ENCODE measurements at places on chromosomes 13 and 19.

GRCh38 chr19:42291435-42291810 is 10.5 kb upstream of the PRR19 start:
- DNase-seq = no peak

GRCh38 chr13:27043013-27043412 is 128.6 kb downstream of the USP12 start:
- peak; percentile 96 for DNase-seq

- no peak for DNase-seq
Observed at GRCh38 chr13:38680912-38681311, 6.0 kb upstream of the FREM2 start.

- no peak for DNase-seq
Observed at GRCh38 chr19:3353493-3353892, 12.9 kb upstream of the NFIC start.

GRCh38 chr19:19579533-19580361 is 38.7 kb downstream of the PBX4 start:
- DNase-seq = no peak

GRCh38 chr13:60448907-60449510 is 52.0 kb downstream of the TDRD3 start:
- DNase-seq = peak; percentile 76

DNA sequence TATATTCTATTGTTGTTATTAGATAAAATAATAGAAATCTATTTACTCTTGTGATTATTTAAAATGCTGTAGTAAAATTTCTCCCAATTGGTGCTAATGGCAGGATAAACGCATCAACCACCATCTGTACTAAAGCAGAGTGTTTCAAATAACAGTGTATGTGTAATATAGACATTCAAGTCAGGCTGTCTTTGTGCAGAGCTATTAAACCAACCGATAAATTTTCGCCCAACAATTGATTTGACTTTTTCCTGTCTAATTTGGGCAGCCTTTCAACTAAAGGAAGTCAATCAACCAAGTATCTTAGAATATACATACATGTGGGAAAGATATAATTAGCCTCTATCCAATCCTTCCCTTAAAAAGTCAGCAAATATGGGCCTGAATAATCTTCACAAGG is 5.8 kb downstream of the AMER2 start:
- no peak for DNase-seq

DNA sequence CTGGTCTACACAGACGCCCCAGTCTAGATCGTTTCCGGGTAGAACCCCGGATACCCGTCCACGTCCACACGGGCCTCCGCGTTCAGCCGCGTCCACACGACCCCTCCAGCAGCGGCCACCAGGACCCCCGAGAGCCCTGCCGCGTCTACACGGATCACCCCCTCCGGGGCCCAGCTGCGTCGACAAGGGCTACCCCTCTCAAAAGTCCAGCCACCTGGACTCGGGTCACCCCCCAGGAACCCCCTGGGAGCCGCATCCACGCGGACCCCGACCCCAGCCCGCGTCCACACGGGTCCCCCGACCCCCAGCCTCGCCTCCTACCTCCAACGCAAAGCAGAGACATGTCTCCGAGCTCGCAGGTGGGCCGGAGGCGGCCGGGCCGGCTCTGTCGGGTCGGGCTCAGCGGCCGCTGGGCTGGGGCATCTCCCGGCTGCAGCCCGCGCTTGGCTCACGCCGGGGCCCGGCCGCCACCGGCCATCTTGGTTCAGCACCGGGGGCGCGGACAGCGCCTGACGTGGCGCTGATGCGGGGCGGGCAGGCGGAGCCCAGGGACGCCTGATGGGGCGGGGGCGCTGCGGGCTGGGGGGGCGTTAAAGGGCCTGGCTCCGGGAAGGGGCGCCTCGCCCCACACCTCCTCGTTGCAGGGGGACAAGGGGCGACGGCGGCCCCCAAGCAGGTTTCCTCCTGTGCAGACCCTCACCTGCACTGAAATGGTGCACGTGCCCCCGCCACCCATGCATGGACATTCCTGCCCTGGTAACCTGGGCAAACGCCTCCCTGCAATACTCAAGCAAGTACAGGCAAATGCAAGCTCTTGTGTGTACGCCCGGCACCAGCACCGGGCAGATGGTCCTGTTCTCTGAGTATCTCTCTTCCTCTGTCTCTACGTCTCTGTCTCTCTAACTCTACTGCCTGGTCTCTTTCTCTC is at the start of gene UNC13A:
UNC13A (minus strand) TSS at position 498 of the 928 bp plus-strand sequence; CDS start at position 343, 155 bp downstream.
- peak; percentile 20 for DNase-seq

DNA sequence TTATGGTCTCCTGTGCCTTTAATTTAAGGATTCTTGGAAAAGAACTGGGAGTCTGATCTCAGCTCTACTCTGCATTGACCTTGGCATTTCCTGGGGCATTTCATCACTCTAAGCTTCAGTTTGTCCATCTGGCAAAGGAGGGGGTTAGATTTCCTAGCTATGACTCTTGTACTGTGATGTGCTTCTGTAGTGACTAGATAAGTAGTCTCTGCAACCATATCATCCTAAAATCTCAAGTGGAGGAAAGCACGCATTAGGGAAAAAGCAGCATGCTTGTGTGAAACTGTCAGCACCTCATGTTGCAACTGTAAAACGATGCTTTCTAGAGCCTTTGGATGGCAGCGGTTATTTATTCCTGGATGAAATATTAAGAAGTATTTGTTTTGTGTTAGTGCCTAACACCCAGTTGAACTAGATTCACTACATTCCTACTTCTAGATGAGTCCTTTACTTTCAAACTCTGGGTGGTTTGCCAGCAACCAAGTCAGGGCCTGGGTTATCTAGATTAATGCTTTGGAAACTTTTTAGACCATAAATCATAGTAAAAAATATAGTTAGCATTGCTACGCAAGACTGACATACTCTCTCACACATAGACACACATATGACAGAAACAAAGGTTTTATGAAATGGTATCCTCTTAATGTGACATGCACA is 6.8 kb downstream of the WDFY2 start:
- peak; percentile 80 for DNase-seq

- DNase-seq = peak; percentile 97
Observed at GRCh38 chr13:110617321-110618072, 2.2 kb downstream of the NAXD start.

DNA sequence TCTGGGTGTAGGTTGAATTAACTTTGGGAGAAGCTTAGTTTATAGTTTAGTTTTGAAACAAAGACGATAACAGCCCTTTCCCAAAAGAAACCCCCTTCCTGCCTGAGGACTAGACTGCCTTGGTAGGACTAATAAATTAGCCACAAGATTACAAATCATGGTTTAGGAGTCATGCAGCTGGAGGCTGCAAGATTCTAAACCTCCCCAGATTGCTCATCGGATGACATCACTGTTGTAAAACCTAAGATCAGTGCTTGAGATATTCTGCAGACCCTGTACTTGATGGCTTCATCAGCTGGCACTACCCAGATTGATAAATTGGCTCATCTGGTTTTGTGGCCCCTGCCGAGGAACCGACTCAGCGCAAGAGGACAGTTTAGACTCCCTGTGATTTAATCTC is 35.9 kb upstream of the MPHOSPH8 start:
- peak; percentile 74 for DNase-seq

DNA sequence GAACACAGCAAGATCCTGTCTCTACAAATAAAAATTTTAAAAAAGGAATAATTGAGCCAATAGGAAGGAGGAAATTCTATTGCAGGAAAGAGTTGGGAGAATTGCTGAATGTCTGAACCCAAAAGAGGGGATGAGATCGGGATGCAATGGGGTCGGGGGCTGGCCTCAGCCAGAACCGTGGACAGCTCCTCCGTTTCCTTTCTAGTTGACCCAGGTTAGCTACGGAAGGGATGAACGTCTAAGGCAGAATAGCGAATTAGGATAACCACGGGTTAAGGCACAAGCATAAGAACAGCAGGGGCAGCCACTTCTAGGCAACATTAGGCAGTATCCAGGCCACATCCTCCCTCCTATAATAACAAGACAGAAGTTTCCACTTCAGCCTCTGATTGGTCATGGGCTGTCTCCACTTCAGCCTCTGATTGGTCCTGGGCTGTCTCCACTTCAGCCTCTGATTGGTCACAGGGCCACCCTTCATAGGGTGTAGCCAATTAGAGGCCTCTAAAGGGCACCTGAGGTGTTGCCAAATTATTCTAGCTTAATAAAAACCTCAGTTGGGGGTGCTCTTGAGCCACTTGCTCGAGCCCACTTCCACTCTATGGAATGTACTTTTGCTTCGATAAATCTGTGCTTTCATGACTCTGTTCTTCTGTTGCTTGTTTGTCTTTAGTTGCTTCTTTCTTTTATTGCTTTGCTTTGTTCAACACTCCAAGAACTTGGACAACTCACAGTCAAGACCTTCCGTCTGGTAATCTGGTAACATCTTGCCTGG is 24.9 kb upstream of the TPM4 start:
- DNase-seq = no peak

- DNase-seq = peak; percentile 85
Observed at GRCh38 chr13:43848001-43848649, 31.4 kb downstream of the CCDC122 start.

DNA sequence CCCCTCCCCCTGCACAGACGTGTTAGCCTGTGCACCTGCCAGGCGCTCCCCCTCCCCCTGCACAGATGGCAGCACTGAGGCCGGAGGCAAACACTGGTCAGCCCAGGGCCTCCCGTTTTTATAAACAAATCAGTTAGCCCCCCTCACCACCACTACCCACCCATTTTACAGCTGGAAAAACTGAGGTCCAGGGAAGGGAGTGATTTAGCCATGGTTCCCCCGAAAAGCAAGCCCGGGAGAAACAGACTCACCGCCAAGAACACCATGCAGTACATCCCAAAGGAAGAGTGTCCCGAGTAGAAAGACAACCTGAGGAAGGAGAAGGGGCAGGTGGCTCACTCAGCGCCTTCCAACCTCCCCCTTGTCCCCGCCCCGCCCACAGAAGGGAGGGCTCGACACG is 8.7 kb downstream of the PLPP2 start:
- no peak for DNase-seq

DNA sequence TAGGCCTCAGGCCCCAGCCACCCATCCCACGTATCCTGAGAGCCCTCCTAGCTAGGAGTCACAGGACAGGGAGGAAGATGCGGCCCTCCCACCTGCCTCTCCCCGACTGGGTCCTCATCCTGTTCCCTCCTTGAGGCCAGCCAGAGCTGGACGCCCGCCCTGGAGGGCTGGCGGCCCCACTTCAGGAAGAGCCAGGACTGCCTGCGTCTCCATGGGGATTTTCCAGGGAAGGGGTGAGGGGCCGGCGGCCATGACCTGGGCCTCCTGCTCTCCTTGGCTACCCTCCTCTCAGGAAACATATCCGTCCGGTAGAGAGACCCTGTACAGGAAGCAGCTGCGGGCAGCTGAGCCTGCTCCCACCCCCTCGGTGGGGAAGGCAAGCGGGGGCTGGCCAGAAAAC is 11.3 kb upstream of the PRKD2 start:
- no peak for DNase-seq

- DNase-seq = peak; percentile 65
Observed at GRCh38 chr13:99085808-99086266, 108.0 kb upstream of the DOCK9 start.

DNA sequence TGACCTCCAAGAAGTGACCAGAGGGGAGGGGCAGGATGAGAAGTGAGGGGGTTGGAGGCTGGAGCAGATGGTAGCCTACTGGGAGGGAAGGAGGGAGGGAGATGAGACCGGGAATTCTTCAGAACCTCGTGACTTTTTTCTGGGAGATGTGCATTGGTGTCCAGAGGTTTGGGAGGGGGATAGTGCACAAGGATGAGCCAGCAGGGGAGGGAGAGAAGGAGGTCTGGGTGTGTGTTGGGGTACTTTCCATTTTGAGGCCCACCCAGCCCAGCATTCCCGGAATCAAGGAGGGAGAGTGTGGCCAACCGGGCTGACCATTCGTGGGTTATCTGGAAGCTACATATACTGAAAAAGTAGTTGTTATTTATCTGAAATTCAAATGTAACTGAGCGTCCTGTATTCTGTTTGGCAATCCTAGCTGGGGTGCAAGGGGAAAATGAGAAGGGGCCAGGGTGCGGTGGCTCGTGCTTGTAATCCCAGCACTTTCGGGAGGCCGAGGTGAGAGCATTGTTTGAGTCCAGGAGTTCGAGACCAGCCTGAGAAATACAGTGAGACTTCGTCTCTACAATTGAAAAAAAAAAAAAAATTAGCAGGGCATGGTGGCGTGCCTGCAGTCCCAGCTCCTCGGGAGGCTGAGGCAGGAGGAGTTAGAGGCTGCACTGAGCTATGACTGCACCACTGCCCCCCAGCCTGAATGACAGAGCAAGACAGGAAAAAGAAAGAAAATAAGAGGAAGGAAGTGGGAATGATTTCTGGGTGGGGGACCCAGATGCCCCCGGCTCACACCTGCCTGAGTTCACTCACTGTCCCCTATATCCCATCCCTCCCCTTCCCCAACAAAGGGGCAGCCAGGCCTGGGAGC is 4.4 kb upstream of the C3 start:
- DNase-seq = no peak

GRCh38 chr19:6216996-6217751 is 62.6 kb downstream of the MLLT1 start:
- DNase-seq = peak; percentile 63

- no peak for DNase-seq
Observed at GRCh38 chr13:110816500-110816899, 98.4 kb downstream of the ANKRD10 start.

DNA sequence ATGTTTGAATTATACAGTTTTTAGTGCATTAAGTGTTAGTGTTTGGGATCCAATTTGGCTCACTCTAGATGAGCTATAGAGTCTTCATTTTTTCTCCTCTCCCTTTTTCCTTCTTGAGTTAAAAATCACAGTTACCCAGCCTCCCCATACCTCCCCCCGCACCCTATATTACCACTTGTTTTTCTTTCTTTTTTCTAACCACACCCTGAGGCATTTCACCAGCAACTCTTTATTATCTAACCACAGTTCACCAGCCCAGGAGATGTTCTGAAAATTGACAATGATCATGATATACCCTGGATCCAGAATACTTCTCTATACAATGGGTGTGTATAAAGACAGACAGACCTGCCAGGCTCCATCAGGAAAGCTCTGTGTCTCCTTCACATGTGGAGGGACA is 86.5 kb upstream of the UBL3 start:
- no peak for DNase-seq

DNA sequence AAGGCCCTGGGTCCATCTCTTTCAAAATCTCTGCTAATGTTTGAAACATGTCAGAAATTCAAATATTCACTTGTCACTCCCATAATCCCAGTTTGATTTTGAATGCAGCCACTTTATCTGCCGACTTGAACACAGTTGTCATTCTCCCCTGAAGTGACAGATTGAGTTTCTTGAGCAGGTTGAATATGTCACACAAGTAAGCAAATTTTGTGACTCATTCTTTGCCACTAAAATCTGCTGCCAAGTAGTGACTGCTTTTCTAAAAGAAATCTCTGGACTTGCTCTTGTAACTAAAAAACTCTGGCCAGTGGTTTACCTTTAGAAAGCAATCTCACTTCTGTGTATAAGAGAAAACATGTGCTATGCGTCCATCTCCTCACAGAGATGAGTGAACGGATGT is 357.1 kb downstream of the LMO7 start:
- no peak for DNase-seq

DNA sequence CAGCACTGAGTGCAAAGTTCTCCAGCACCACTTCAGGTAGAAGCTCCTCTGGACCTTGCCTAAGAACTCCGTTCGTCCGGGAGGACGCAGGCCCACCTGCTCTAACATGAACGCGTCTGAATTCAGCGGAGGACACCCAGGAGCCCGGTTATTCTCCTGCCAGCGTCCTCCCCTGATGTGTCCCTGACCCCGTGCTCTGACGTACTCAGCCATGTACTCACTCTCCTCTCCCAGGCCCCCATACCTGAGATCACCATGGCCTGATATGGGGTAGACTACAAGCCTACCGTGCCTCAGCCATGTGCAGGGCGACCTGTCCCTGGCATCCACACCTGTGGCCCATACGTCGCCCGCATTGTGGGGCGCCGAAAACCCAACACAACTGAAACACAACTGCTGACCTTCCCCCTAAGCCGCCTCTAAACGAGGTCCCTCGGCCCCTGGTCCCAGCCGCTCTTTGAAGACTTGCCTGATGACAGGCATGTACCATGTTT is 744 bp upstream of the ZNF584 start:
- DNase-seq = no peak

Data from fibroblast of lung (primary cell).